NCI-H446 (cell line): ENCODE measurements at places on chromosomes 3 and 15.
A peak's percentile ranks its signal among the peaks of the same experiment; 100 is the strongest.

DNA sequence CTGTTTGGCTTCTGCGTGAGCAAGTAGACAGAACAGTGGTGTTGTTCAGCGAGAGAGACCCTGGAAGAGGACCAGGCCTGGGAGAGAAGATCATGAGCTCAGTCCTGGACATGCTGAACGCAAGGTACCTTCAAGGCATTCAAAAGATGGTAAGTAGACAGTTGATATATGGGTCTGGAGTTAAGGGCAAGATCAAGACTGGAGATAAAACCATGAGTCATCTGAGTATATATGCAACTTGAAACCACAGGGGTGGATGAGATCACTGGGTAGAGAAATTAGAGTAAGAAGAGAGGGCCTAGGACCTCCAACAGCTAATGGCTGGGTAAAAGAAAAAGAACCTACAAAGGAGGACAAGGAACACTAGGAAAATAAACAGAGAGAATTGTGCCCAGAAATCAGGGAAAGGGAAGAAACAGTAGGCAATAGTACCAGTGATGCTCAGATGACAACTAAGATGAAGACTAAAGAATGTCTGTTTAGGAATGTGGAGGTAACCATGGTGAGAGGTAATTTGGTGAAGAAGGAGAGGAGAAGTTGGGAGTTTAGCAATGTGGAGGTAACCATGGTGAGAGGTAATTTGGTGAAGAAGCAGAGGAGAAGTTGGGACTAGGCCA is 343.2 kb upstream of the ADAMTS9 start:
- DNase-seq: no peak

DNA sequence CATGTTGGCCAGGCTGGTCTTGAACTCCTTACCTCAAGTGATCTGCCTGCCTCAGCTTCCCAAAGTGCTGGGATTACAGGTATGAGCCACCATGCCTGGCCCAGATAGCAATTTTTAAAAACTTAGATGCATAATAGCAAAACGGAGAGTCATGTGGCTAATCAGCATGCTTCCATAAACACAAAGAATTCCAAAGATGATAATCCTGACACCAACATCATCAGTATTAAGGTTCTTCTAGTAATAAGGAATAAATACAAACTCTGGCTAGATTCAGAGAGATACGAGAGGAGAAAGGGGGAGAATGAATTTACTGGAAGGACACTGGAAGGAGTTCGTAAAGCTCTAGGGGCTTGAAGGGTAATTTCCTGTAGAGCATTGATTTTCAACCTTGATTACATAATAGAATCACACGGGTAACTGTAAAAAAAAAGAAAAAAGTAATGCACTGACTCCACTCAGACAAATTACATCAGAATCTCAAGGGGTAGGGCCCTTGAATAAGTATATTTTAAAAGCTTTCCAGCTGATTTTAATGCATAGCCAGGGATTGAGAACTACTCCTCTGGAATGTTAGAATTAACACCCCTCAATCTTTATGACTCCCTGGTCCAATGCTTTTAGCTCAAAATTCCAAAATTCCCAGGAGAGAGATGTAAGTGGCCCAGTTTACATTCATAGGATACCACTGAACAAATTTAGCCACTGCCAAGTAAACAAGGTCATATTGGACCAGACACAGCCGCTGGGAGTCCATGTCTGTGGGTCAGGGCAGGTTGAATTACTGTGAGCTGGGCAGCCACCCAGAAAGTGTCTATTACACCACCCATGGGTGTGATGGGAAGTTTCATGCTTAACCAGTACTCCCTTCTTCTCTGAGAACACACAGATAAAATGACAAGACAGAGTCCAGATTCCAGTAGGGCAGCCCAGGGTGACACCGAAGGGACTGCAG is 243.9 kb downstream of the TBL1XR1 start:
- no peak for DNase-seq

- DNase-seq: no peak
These were observed 20.1 kb downstream of the OSBPL10 start for GRCh38 chr3:31960793-31961431.

DNA sequence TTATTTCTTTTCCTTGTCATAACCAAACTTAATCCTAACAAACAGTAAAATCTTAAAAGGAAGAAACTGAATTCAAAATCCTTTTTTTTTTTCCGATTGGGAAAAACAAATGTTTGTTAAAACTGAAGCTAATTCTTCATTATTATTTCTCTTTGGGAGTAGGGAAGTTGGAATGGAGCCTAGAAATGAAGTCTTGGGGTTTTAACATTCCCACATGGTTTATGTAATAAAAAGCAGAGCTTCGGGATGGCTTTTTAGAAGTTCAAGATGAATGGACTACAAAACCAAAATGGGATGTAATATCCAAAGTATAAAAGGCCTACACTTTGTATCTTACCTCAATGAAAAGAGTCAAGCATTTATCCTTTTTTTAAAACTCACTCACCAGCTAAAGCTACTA is 189.0 kb upstream of the TMC3 start:
- DNase-seq: no peak

DNA sequence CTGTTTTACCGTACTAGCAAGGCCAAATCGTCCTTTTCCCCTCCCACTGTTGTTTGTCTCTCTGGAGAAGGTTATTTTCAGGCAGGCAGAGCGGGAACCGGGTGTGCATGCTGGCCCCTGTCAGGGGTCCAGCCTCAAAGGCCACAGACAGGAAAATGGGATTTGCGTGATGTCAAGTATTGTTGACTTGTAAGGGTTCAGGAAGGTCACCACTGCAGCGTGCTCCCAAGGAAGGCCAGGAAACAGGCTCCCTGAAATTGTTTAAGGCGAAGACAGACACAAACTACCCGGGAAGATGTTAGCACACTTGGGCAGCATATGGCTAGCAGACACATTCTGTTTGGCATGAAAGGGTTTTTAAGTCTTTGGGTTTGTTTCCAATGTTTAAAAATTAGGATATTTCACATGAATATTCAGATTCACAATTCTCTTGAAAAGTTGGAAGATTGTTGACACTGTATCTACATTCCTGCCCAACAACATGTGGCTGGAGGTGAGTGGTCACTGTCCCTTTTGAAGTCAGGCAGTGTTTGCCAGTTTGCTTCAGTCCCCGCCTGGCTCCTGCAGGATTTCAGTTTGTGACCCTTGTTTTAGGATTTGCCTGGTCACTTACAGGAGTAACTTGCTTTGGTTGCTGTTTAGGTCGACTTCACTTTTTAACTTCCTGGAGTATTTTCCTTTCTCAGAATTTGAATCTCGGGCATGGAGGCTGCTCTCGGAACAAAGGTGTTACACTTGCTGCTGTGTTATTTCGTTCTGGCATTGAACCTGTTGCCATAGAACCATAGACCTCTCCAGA is 90.4 kb downstream of the BDH1 start:
- no peak for DNase-seq

DNA sequence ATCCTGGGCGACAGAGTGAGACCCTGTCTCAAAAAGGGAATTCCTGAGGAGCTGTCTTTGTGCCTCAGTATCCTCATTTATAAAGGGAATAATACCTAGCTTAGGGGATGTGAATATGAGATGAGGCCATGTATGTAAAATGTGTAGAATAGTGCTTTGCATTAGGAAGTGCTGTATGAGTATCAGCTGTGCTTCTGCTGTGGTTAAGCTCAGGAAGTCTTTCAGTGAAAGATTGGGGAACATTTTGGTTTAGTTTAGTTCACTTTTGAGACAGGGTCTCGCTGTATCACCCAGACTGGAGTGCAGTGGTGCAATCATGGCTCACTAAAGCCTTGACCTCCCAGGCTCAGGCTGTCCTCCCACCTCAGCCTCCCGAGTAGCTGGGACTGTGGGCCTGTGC is 10.6 kb downstream of the THUMPD3 start:
- DNase-seq: no peak

DNA sequence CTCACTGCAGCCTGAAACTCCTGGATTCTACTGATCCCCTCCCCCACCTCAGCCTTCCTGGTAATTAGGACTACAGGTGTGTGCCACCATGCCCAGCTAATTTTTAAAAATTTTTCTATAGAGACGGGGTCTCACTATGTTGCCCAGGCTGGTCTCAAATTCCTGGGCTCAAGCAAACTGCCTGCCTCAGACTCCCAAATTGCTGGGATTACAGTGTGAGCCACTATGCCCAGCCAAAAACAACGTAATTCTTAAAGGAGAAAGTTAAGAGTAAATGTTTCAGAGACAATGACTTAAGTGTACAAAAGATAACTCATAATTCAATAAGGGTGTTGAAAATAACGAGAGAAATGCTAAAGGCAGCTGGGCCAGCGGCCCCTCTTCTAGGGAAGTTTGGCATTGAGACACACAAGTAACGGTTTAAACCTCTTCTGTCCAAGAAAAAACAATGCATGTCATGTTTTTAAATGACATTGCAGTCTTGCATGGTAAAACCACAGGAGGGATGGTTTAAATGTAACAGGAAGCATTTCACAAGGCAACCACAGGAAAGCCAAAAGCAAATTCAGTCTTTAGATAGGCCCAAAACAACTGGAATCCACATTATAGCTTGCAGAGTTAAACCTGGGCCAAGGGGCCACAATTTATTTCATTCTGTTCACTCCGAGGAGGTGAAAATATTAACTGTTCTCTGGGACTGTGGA is 5.1 kb downstream of the PROK2 start:
- DNase-seq: no peak

DNA sequence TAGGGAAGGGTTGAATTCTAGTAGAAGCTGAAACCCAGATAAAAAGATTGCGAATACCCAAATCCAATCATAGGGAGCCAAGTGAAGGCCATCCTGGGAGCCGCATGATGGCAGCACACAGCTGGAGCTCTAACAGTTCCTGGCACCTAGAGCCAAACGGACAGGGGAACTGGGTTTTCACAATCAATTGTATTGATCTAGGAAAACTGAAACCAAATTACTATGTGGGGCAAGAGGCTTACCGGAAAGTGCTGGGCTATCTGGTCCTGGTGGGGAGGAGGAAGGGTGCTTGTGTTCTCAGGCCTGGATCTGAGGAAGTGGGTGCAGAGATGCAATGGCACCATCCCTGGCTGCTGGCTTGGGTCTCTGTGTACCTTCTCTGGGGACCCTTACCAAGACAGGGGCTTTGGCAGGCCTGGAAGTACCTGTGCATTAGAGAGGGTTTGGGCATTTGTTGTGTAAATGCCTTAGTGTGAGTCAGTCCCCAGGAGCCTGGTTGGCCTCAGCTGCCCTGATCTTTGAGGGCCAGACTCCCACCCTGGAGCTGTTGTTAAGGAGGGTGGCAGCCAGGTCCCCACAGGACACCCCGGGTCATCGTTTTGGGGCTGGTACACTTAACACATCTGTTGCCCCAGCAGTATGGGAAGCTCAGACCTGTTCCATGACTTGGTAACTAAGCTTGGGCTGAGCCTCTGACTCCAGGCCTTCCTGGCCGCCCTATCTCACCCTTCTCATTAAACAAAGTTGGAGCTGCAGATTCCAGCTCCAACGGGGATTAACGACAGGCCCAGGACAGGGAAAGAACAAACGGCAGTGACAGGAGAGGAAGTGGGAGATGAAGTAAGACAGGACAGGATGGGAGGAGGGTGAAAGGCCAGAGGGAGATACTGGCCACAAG is 8.9 kb upstream of the FURIN start:
- no peak for DNase-seq

- peak; percentile 7 for DNase-seq
These were observed 555 bp downstream of the TM2D3 start for GRCh38 chr15:101651554-101652097.

DNA sequence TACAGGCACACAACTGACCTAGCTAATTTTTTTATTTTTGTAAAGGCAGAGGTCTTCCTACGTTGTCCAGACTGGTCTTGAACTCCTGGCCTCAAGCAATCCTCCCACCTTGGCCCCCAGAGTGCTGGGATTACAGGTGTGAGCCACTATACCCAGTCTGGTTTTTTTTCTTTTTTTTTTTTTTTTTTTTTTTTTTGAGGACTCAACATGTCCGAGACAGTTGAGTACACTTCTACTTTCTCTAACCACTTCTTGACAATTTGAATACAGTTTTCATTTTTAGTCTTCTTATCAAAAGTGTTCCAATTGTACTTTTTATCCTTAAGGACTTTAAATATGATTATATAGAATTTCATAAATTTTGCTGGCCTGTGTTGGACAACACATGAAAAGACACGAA is 7.4 kb upstream of the GSK3B start:
- no peak for DNase-seq

GRCh38 chr3:157204880-157205279 is 44.9 kb upstream of the CCNL1 start:
- no peak for DNase-seq

- DNase-seq: no peak
These were observed 33.2 kb downstream of the SLC12A8 start for GRCh38 chr3:125179143-125179883.

GRCh38 chr3:46693038-46693891 is at the start of gene ALS2CL:
Gene ALS2CL, minus strand, starts transcription at chr3:46693679. Its CDS starts 4,239 bp downstream, at chr3:46689440.
- no peak for DNase-seq

GRCh38 chr3:143103652-143104051 is 15.9 kb upstream of the CHST2 start:
- no peak for DNase-seq

DNA sequence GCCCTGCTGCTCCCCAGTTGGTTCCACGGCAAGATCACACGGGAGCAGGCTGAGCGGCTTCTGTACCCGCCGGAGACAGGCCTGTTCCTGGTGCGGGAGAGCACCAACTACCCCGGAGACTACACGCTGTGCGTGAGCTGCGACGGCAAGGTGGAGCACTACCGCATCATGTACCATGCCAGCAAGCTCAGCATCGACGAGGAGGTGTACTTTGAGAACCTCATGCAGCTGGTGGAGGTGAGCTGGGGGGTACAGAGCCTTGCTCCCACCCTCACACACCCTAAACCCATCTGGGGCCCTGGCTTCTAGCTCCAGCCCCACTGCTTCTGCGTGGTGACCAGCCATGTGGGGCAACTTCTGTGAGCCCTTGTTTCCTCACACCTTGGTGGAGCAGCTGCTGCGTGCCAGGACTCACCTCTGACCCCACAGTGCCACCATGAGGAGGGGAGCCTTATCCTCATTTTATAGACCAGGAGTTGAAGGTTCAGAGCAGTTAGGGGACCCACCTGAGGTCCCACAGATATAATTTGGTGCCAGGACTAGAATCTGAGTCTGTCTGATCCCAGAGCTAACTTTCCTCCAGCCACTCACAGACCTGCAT is 13.3 kb upstream of the LMAN1L start:
- DNase-seq: no peak

DNA sequence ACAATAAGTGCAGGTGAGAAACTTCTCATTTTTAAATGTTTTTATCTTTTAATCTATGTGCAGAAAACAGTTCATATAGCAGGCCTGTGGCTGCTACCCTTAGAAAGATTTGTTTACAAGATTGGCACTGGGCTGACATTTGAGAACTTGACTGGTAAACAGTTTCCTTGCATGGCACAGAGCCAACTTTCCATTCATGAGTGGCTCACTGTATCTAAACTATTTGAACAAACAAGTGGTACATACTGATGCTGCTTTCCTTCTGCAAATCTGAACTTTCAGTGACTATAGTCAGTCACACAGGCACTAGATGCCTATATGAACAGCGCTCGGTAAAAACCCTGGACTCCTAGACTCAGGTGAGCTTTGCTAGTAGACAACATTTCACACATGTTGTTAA is 6.3 kb upstream of the GTPBP8 start:
- no peak for DNase-seq
